ENCODE measurements at places on chromosomes 7 and 10.

- no peak for DNase-seq
Observed at GRCh38 chr7:2715341-2716231, 27.6 kb downstream of the AMZ1 start.

DNA sequence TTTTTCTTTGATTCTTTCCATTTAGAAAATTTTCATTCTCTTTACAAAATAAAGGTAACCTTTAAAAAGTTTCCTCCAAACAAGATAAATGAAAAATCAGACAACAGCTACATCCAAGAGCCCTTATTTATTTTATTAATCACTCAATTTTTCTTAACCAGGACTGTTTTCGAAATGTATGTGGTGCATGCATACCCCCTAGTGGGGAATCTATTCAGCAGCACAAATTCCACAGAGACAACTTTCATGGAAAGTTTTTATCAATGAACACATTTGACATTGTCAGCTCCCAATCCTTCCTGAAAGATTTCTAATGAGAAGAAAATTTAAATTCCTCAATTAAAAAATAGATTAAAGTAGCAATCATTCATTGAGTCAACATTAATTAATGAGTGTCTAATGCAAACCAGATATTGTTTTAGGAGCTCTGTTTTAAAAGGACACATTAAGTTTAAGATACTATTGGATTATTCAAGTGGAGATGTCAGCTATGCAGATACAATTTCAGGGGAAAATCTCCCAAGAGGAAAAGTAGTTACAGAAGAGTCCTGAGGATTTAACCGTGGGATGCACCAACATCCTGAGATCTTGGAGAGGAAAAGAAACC, 5.2 kb upstream of the HTR7 start:
- DNase-seq: no peak

DNA sequence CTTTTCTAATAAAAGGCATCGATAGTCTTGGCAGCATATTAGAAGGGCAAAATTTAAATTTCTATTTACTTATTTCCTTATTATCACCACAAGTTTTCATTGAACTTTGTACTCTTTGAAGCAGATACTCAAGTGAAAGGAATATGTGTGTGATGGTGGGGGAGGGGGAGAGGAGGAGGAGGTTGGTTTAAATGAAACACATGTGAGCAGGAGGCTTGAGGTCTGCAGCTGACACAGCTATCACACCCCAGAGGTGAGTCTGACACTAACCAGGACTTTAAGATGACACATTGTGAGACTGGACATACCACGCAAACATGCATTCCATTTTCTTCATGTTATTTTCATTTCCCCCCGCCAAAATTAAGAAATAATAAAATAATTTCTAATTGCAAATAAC, 63.3 kb downstream of the CTTNBP2 start:
- DNase-seq: no peak

DNA sequence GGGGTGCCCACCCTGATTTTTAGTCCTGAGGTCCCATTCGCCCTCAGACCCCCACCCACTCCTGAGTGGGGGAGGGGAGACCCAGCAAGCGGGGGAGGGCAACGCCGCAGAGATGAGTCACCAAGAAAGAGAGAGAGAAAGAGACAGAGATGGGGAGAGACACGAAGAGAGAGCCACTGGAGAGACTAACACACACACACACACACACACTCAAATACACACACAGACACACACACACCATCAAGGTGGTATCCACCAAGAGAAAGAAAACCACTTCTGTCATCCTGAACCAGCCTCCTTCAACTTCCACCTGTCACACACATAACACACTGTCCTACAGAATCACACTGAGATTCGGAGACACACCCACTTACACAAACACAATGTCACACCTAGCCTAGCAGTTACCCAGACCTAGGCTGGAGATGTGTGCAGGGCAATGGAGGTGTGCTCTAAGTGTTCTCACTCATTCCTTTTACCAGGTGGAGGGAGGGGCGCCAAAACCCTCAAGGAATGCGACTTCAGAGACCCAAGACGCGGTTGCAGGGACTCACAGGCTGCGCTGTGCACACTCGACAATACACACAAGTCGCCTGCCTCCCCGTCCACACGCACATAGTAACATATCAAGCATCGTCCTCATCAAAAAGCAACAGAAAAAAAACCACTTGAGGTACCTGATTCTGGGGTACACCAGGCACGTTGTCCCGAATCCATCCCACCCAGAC, 3.9 kb upstream of the VGF start:
- DNase-seq: no peak

GRCh38 chr10:73167458-73167782, 388 bp downstream of the ECD start:
- no peak for DNase-seq

DNA sequence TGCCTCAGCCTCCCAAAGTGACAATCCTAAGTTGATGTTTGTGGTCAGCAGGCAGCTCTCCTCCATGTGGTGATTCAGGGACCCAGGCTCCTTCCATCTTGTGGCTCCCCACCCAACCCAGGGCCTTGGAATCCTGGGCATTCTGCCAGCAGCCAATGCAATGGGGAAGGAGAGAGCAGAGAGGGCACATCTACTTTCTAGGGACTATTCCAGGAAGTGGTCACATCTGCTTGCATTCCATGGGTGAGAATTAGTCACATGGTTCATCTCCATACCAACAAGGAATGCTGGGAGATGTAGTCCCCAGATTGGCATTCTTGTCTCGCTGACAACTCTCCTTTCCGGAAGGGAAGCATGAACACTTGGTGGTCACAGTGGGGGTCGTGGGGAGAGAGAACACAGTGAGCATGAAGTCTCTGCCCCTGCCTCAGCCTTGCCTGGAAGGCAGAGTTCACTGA, 9.9 kb upstream of the SRRM3 start:
- DNase-seq: no peak

DNA sequence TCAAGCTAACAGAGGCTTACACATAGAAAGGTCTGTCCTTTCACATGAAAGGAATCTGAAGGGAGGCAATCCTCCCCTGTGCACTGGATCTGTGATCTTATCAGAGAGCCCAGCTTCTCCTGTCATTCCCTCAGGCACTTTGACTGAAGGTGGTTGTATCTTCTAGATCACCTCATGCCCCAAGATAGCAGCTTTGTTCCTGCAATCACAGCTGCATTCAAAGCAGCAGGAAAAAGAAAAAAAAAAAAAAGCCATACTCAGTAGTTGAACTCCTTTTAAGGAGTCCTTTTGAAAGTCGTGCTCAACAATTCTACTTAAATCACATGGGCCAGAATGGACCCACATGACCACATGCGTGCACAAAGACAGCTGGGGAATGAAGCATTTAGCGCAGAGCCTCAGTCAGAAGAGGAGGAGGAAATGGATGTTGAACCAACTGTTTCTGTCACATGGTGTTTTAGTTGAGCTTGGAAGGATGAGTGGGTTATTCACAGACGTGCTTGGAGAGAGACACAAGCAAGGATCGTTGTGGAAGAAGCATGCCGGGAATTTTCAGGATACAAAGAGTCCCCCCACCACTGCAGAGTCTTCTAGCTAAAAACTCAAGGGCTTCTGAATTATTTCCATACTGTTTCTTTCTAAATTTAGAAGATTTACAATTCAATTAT, 13.0 kb upstream of the PFKP start:
- DNase-seq: no peak

DNA sequence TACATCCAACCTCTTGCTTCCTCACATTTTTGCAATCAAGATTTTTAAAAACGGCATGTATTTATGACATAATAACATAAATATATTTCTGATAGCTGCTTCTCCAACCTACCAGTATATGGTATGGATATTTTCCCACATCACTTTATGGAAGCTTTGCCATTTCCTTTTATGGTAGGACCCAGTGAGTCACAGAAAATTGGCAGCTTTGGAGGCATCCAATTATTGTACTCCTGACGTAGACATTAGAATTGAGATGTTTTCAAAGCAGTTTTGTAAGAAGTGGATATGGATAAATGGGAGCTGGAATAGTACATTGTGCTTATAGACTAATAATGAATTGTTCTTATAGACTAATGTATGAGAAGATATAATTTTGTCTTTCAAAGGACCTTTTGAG, 23.8 kb upstream of the BICC1 start:
- no peak for DNase-seq

GRCh38 chr7:138278601-138279000, 181.5 kb upstream of the TRIM24 start:
- no peak for DNase-seq

GRCh38 chr10:112615269-112615668, 168.3 kb downstream of the VTI1A start:
- no peak for DNase-seq

- no peak for DNase-seq
Observed at GRCh38 chr10:30185341-30185740, 126.0 kb upstream of the JCAD start.

DNA sequence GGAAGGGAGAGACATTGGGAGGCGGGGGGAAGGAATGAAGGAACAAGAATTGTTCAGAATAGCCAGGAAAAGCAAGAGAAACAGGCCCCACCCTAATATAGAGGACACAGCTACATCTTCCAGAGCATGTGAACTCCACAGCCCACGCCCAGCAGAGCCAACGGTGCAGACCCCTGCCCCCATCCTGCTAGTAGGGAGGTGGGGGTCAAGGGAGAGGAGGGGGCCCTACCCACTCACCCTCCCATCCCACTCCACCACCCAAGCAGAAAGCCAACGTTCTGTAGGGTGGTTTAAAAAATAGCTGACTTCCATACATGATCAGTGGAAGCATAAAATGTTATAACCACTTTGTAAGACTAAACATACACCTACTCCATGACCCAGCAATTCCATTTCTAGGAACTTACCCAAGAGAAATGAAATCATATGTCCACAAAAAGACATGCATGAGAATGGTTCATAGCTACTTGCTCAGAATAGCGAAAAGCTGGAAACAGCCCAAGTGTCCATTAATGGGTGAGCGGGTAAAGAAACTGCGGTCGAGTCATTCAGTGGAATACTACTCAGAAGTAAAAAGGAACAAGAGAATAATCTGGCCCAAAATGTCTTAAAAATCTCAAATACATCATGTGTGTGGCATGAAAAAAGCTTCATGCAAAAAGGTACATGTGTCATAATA, 31.8 kb downstream of the CTBP2 start:
- DNase-seq: no peak

GRCh38 chr7:140857048-140857447, 67.7 kb downstream of the BRAF start:
- no peak for DNase-seq

DNA sequence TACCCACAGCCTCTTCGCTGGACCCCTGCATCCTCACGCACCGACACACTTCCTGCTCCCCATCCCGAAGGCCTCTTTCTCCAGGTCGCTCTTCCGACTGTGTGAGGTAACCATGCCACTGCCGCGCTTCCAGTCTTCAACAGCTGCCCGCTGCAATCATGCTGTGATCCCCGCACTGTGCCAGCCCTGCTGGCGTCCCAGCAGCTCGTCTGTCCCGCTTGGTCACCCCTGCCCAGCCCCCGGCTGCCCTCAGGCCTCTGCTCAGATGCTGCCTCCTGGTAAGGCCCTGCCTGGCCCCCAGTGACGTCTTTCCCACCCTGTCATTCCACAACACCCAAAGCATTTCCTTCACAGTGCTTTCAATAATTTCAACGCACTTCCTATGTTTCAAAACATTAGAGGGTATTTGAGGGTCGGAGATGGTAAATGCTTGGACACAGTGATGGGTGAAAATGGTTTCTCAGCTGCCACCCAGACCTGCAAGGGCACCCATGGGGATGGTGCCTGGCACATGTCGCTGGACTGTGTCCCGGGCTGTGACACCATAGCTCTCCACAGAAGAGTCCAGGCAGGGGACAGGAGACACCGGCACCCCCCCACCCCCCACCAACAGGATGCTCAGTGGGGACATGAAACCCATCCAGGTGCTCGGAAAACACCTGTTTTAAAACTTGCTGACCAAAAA, 125.2 kb downstream of the MAD1L1 start:
- DNase-seq: no peak

- no peak for DNase-seq
Observed at GRCh38 chr7:128666200-128666599, 5.9 kb upstream of the GARIN1A start.

GRCh38 chr10:98299341-98299740, 31.3 kb upstream of the LOXL4 start:
- DNase-seq: no peak

DNA sequence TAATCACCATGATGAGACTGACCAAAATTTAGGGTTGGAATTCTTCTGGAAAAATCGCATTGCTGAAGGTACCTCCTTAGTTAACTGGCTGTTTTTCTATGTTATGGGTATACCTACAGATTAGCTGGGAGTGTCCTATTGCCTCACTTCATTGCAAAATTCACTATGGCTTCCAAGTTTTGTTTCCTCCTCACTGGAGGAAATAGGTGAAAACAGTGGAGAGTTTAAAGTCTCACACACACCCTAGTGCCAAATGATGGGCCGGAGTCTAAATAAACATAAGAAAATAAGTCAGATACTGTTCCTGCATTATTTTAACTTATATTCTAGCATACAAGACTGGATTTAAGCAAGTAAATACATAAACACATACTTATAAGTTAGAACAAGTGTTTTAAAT, 98.2 kb downstream of the AHR start:
- no peak for DNase-seq

DNA sequence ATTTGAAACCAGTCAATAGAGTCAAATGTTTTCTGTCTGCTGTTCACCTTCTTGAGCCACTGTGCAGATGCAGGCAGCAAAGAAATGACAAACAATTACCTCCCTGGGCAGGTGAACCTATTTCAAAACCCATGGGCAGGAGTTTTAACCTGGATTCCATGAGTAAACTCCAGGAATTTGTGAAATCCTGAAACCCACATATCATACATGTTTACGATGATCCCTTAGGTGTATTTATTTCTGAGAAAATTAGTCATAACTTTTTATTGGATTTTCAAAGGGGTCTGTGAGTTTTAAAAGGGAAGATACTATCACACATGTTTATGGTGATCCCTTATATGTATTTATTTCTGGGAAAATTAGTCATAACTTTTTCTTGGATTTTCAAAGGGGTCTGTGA, 59.8 kb downstream of the ARL5B start:
- DNase-seq: no peak

GRCh38 chr10:68007356-68007755, 67.7 kb downstream of the HERC4 start:
- DNase-seq: no peak

- no peak for DNase-seq
Observed at GRCh38 chr7:22295402-22296264, 61.3 kb downstream of the RAPGEF5 start.

- DNase-seq: no peak
Observed at GRCh38 chr10:64733980-64734379, 1212.8 kb downstream of the REEP3 start.

DNA sequence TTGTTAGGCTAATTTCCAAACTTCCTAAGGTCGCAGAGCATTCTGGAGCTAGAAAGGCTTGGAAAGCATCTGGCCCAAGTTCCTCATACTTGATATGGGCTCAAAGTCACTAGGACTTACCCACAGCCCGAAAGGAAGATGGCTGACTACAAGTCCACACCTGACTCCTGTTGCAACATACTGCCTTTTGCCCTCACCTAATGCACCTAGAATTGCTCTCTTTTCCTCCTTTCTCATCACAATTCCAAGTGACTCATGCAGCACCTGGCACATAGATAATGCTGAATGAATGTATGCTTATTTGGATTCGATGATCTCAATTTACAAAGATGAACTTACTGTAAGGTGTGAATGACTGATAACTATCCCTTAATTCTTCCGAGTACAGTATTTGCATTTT, 131.5 kb downstream of the SORBS1 start:
- no peak for DNase-seq

GRCh38 chr10:26212511-26212910, 4.1 kb upstream of the GAD2 start:
- no peak for DNase-seq

- no peak for DNase-seq
Observed at GRCh38 chr7:6032167-6032566, 991 bp downstream of the ANKRD61 start.

Data from skeletal muscle cell (primary cell).